Glutamatergic neuron (in vitro differentiated cells): ENCODE measurements at places on chromosomes 2 and 18. TPM values are rescaled to one million over a fixed set of nuclear protein-coding genes. Genes with fewer than 3 reads are reported as not detected.

DUSP19 gene
- total RNA-seq = 1.6 TPM

IL1F10 gene
- total RNA-seq = not detected

DHRS9 gene
- not detected for total RNA-seq

EMILIN1 gene
- 3.2 TPM for total RNA-seq

DNA sequence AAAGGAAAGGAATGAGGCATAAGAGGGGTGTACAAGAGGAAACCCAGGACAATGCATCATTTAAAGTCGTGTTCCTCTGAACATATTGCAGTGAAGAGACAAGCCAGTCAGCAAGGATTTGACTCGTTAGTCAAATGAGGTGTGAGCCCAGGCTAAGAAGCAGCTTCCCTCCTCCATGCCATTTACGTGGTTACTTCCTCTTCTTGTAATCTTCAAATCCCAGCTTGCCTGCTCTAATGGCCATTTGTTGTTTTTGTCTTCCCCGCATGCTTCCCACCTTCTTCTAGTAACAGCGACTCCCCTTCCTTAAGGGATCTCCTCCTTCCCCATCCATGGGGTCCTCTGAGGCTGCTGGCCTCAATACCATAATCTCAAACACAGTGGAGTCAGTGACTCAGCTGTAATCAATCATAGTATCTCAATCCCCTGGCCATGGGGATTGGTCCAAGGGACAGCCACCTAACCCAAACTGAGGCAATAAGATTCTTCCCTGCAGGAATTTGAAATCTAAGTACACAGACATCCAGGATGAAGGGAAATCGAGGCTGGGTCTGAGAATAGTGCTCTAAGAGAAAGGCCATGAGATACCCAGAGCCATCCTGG is 37.6 kb downstream of the SLC14A1 start:
- H3K4me1 ChIP-seq = no peaks in the 10 kb centered on the region
- no peak overlapping the region for H3K27ac ChIP-seq
- H3K4me3 ChIP-seq = no peak overlapping the region
- peaks cover 3% of the 10 kb centered on the region for H3K27me3 ChIP-seq
- DNase-seq = no peak

GRCh38 chr18:49709347-49709690 is 104.0 kb downstream of the ACAA2 start:
- no peaks in the 10 kb centered on the region for H3K4me1 ChIP-seq
- DNase-seq = no peak
- peaks cover 5% of the 10 kb centered on the region for H3K27me3 ChIP-seq
- peaks cover 5% of the 10 kb centered on the region for H3K36me3 ChIP-seq
- H3K27ac ChIP-seq = no peak overlapping the region

DNA sequence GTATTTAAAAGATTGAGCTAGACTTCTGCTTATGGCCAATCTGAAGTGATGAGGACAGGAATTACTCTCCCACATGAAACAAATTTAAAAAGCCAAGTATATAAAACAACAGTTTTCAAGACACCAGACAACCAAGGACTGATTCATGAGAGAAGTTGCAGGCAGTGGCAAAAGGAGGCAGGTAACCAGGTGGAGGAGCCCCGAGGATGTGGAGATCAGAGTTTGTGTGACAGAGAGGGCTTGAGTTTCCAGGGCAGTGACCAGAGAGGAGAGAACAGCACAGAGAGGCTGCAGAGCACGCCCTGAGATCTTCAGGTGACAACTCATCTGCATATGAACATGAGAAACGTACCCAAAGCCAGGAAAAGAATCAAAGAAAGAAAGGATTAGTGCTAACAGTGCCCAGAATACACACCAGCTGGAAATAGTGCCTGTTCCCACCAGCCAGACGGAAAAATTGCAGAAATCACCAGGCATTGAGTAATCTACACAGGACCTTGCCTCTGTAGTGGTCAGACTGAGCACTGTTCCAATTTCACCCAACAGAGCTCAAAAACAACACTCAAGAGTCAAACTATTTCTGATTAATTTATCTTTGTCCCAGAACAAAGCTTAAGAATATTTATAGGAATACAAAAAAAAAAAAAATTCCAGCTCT is 173.1 kb downstream of the SEPTIN10 start:
- peaks cover 38% of the 10 kb centered on the region for H3K36me3 ChIP-seq
- no peaks in the 10 kb centered on the region for H3K4me1 ChIP-seq
- H3K27me3 ChIP-seq = peaks cover under 1% of the 10 kb centered on the region
- DNase-seq = no peak
- no peak overlapping the region for H3K27ac ChIP-seq

GRCh38 chr2:151007365-151007764 is 254.3 kb downstream of the RBM43 start:
- no peaks in the 10 kb centered on the region for H3K27me3 ChIP-seq
- H3K27ac ChIP-seq = no peak overlapping the region
- DNase-seq = no peak
- H3K4me1 ChIP-seq = no peaks in the 10 kb centered on the region
- H3K36me3 ChIP-seq = no peaks in the 10 kb centered on the region

DNA sequence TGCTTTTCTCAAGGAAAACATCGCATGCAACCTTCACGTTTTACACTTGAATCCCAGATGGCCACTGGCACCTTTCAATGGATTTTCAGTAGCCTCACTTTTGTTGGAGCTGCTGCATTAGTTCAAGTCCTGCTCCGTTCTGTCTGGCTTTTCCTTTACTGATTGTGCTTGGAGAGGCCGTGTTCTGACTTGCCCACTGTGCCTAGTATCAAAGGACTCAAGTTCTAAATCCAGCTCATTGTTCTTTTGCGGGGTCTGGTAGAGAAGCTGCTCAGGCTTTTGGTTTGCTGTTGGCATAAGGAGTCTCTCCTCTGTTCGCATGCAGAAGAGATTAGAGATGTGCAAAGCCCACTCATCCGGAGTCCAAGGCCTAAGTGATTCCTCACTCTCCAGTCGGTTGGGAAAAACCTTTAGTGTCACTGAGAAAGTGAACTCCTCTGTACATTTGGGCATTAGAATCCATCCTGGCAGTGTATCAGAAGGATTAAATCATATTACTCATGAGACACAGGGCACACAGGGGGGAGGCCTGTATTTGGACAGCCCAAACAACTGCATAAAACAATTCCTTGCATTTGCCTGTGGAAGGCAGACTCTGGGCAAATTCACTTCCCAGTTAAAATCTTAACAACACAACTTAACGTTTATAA is 69.7 kb downstream of the NCK2 start:
- H3K4me1 ChIP-seq = peaks cover 48% of the 10 kb centered on the region
- peaks cover 6% of the 10 kb centered on the region for H3K27me3 ChIP-seq
- H3K36me3 ChIP-seq = no peaks in the 10 kb centered on the region
- H3K27ac ChIP-seq = peak overlapping the region; percentile 59
